ENCODE measurements at places on chromosomes 3 and 15.

GRCh38 chr3:195908694-195909581, 587 bp upstream of the TNK2 start:
- peak; percentile 80 for DNase-seq

DNA sequence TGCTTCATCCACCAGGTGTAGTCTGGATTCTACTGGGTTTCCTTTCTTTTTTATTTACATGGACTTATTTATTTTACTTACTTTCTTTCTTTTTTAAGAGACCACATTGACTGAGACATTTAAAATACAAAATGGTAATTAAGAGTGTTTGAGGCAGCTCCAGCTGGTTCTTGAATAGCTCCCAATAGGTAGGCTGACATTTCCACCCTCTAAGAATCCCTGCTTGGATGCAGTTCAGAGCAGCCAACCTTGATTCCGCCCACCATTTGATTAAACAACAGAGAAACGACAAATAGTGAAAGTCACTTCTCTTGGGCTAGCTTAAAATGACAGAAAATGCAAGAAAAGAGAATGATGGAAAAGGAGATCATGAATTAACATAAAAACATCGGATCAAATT, 270.5 kb downstream of the TUSC7 start:
- DNase-seq: no peak

DNA sequence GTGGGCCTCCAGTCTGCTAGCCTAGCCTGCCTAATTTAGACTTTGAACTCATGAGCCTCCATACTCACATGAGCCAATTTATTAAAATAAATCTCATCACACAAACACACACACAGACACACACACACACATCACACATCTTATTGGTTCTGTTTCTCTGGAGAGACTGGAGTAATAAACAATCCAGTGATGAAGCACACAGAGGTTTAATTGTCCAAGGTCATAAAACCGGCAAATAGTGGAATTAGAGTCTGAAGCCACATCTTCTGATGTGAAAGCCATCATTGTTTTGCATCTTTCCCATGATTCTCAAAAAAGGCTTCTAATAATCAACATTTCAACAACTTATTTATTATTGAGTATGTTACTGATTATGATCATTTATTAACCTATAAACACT, 249.4 kb upstream of the KCNH8 start:
- DNase-seq: no peak

GRCh38 chr3:181933052-181933618, 221.4 kb downstream of the SOX2 start:
- no peak for DNase-seq

- no peak for DNase-seq
Measured at GRCh38 chr3:135499426-135499825, 466.1 kb upstream of the PPP2R3A start.

- DNase-seq: no peak
Measured at GRCh38 chr3:131847966-131848510, 186.8 kb downstream of the CPNE4 start.

DNA sequence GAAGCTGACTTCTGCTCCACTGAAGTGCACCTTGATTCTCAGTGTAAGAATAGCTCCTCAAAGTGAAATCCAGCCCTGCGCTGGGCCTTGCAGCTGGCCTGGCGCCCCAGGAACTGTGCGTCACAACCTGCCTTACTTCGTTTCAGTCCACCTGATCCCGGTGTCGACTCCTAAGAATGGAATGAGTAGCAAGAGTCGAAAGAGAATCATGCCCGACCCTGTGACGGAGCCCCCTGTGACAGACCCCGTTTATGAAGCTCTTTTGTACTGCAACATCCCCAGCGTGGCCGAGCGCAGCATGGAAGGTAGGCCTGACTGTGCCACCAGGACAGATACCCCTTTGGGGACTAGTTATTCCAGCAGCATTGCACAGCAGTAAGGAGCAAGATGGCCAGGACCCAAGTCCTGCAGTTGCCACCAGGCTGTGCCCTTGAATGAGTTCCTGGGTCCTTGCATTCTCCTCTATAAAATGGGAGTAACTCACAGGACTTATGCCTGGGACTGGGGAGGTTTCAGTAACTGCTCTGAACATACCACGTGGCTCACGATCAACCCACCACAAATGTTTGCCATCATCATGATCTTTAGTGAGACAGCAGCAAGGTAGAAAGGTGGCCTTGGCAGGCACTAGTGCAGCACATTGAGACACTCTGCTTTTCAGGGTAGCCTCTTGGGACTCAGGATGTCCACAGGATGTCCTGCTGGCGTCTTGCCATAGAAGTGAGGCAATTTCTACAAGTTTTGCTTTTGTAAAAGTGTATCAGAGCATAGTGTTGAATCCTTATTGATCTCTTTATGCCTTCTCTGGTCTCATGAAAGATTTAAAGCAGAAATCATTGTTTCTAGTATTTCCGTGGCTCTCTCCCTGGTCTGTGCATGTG, 46.8 kb downstream of the PXYLP1 start:
- DNase-seq: no peak

- DNase-seq: no peak
Measured at GRCh38 chr3:120100711-120101110, 6.5 kb upstream of the GSK3B start.

DNA sequence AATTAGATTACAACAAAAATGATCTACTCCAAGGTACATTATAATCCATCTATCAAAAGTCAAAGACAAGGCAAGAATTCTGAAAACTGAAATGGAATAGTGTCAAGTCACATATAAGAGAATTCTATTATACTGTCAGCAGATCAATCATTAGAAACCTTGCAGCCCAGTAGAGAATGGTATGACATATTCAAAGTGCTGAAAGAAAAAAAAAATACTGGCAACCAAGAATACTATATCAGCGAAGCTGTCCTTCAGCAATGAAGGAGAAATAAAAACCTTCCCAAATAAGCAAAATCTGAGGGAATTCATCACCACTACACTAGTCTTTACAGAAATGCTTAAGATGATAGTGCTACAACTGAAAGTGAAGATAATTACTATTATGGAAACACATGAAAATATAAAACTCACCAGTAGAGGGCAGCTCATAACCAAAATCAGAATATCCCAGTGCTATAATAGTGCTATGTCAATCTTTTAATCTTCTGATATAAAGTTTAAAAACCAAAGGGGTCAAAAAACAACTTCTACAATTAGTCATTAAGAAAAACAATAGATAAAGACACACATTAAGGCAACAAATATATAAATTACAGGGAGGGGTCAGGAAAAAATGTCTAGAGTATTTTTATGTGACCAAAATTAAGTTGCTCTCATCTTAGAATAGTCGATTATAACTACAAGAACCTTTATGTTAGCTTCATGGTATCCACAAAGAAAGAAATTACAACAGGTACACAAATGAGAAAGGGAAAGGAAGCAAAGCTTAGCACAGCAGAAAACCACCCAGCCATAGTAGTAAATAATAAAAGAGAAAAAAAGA, 190.7 kb upstream of the CNTN6 start:
- no peak for DNase-seq

- DNase-seq: no peak
Measured at GRCh38 chr3:108388136-108389132, 92.1 kb downstream of the HHLA2 start.

- no peak for DNase-seq
Measured at GRCh38 chr3:114857299-114857701, 289.8 kb downstream of the ZBTB20 start.

DNA sequence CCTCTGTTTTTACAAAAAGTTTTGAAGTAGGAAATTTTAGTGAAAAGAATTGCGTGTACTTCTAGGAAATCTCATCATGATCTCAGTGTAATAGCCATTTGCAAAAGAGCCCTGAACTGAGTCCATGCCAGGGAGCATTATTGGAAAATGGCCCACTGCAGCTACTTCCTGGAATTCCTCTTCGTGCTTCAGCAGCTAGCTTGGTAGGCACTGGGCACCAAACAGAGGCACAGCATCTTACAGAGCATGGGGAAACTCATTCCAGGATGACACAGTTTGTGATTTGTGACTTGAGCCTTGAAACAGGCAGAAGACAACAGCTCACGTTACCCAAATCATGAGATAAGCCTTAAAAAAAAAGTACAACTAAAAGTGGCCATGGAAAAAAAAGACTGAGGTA, 179.1 kb downstream of the WDR72 start:
- DNase-seq: no peak

GRCh38 chr3:129014148-129014547, 13.0 kb downstream of the EFCC1 start:
- peak; percentile 67 for DNase-seq

DNA sequence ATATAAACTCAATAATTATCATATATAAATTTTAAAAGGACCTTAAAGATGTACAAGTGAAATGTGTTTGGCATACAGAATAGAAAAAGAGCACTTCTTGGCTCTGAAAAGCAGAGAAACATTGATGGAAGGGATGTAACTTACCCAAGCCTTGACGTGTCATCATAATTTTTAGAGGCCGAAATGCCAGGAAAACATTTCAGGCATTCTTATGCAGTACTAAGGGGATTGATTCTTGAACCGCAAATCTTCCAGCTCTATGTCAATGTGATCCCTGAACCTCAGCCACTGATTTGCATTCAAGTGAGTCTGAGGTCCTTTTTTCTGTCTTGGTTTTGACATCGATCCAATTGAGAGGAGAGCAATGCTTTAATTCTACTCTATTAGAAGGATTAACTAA, 97.8 kb downstream of the CLDN1 start:
- DNase-seq: no peak

DNA sequence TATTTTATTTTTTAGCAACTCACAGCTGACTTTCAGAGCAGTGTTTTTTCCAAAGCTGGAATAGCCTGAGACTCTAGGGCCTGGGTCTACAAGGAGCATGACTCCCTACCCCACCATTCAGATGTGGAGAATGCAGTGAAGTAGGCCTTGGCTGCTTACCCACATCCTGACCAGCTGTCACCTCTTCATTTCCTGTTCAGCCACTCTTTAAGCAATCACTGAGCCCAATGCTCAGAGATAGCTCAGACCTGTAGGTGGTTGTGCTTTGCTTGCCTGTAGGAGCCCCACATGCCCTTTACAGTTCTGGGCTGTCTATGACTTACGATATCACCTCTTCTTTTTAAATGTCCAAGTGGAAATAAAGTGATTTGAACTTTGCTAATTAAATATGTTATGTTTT, 148.1 kb downstream of the NEK11 start:
- no peak for DNase-seq

GRCh38 chr3:139524841-139525636, 14.5 kb downstream of the RBP1 start:
- no peak for DNase-seq
